ENCODE measurements at places on chromosomes 12 and 14. TPM values are rescaled to one million over a fixed set of nuclear protein-coding genes. Genes with fewer than 3 reads are reported as not detected.

Gene CIROP
- not detected for total RNA-seq

Gene CSRP2
- total RNA-seq, result 20.3 TPM

Gene PLEK2
- total RNA-seq, result 25.3 TPM

Gene BATF
- total RNA-seq, result not detected

Gene EPYC
- total RNA-seq, result not detected

Gene RACGAP1
- 73.6 TPM for total RNA-seq

Gene AICDA
- 0.13 TPM for total RNA-seq

Gene TROAP
- total RNA-seq, result 78.4 TPM

Gene TPH2
- not detected for total RNA-seq

Gene DTX1
- 0.26 TPM for total RNA-seq

Gene ANO4
- total RNA-seq, result not detected

Gene RD3L
- not detected for total RNA-seq

Gene SIRT4
- 0.65 TPM for total RNA-seq

Gene STAC3
- 0.54 TPM for total RNA-seq

Gene GPR68
- 0.24 TPM for total RNA-seq

Gene SLC38A2
- total RNA-seq, result 144 TPM

Gene TESPA1
- total RNA-seq, result not detected

Gene KDM2B
- total RNA-seq, result 20.4 TPM

Gene TAS2R43
- total RNA-seq, result not detected

Gene LIN7A
- total RNA-seq, result 0.27 TPM

Gene CLEC9A
- total RNA-seq, result not detected

Gene FGF23
- not detected for total RNA-seq

Gene KRT78
- 0.20 TPM for total RNA-seq

Gene LRP10
- total RNA-seq, result 73.5 TPM

Gene KRT74
- total RNA-seq, result not detected

Gene SMAGP
- total RNA-seq, result 25.3 TPM

Gene CRIP2
- 185 TPM for total RNA-seq

Gene LGR5
- not detected for total RNA-seq

Gene SLC25A21
- total RNA-seq, result 0.53 TPM

Gene TRHDE
- total RNA-seq, result 0.06 TPM

Gene CCND2
- not detected for total RNA-seq

Gene KLRD1
- total RNA-seq, result not detected

Gene SYCP3
- total RNA-seq, result 0.08 TPM

Gene ACOT4
- 1.6 TPM for total RNA-seq

Gene RNASE12
- not detected for total RNA-seq

Gene COCH
- total RNA-seq, result 25.7 TPM

Gene IFNG
- not detected for total RNA-seq

Measured in A549 treated with dexamethasone at 1 μM for 4 hours (cell line).